ENCODE measurements at places on chromosomes 2 and 18.

GRCh38 chr2:9001778-9002177 lies 1.7 kb downstream of the MBOAT2 start:
- no peak for DNase-seq

- no peak for DNase-seq
Measured at GRCh38 chr2:201926067-201926466, 107.6 kb upstream of the FZD7 start.

DNA sequence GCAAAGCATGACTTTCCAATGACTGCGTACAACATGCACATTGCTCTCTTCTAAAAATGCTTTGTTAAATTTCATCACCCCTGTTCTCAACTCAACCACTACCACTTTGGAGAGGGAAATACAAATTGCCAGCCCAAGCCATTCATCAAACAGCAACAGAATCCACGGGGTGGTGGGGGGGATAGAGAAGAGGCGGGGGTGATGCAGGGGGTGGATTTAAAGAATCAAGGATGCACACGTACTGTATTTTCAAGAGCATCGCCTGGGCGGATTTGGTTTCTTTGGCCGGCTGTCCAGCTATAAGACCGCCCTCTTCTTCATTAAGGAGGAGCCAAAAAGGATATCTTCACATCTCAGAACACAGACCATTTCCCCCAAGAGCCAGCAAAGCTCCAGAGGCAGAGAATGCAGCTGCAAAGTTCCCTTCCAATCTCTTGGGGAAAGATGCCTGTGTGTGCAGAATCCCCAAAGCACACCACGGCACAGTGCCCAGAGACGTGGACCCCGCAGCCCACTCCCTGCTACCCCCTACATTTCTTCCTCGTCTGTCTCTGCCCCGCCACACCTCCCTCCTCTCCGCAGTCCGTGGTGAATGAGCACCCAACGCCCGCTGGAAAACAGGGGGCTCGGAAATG lies 977 bp downstream of the SLC8A1 start:
- no peak for DNase-seq

DNA sequence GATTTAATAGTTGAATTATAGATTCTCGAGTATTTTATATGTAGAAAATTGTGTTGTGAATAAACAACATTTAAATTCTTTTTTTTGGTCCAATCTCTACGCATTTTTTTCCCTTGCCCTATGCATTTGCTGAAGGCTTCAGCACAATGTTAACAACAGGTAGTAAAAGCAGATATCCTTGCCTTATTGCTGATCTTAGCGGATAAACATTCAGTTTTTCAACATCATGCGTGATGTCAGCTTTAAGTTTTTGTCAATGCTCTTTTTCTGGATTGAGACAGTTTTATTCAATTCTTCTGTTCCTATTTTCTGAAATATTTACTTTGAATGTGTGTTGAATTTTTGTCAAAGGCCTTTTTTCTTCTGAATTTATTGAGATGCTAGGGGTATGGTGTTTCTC lies 11.6 kb upstream of the OR6B3 start:
- DNase-seq = no peak

GRCh38 chr2:48851161-48851560 lies 95.6 kb upstream of the LHCGR start:
- DNase-seq = no peak

DNA sequence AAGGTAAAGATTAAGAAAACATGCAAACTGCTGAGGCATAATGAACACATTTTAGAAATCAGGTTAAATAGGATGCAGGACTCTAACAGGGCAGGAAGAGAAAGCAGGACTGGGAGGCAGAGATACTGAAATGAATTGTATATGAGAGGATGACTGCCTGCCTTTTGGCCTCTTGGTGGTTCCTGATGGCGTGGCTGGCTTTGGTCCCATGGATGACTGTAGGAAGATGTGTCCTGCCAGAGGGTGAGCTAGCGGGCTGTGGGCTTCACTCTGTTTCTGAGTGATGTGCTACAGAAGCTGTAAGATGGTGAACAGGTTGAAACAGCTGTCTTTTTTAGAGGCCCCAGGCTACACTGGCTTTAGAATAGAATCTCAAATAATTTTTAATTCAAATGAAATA lies 517.0 kb downstream of the SLC4A3 start:
- no peak for DNase-seq

GRCh38 chr2:23200068-23200786 lies 184.8 kb upstream of the KLHL29 start:
- no peak for DNase-seq

- no peak for DNase-seq
Measured at GRCh38 chr2:79824086-79824786, 311.4 kb downstream of the CTNNA2 start.

GRCh38 chr18:34222307-34223163 lies 2.2 kb downstream of the NOL4 start:
- no peak for DNase-seq

- DNase-seq = no peak
Measured at GRCh38 chr2:236743039-236743920, 173.7 kb downstream of the ACKR3 start.

GRCh38 chr18:79902640-79903039 lies 48.8 kb downstream of the SLC66A2 start:
- DNase-seq = no peak

- DNase-seq = no peak
Measured at GRCh38 chr18:45161850-45162249, 453.4 kb upstream of the SLC14A2 start.

GRCh38 chr2:100038011-100038410 lies 104.4 kb downstream of the AFF3 start:
- DNase-seq = no peak

- no peak for DNase-seq
Measured at GRCh38 chr2:204234879-204235278, 298.3 kb downstream of the ICOS start.

GRCh38 chr18:31102025-31102684 lies at the start of gene DSC2:
Gene DSC2, minus strand, starts transcription at chr18:31102421. Its CDS starts 450 bp downstream, at chr18:31101971.
- no peak for DNase-seq

DNA sequence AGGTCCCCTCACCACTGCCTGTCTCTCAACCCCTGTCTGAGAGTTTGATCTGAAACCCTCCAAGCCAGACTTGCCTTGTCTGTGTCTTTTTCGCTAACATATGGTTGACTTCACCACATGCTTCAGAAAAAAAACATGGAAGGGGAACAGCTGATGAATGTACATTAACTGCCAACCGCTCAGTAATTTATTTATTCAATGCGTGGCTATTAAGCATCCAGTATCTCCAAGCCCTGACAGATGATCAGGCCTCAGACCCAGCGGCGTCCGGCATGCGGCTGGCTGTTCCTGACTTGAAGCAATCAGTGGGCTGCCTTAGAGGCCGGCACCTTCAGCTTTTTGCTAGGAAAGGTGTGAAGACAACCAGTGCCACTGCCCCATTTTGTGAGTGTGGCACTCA lies 62.3 kb downstream of the NGEF start:
- no peak for DNase-seq

- no peak for DNase-seq
Measured at GRCh38 chr18:5842653-5843052, 52.7 kb downstream of the TMEM200C start.

- DNase-seq = peak; percentile 50
Measured at GRCh38 chr2:198127627-198128026, 323.2 kb downstream of the PLCL1 start.

DNA sequence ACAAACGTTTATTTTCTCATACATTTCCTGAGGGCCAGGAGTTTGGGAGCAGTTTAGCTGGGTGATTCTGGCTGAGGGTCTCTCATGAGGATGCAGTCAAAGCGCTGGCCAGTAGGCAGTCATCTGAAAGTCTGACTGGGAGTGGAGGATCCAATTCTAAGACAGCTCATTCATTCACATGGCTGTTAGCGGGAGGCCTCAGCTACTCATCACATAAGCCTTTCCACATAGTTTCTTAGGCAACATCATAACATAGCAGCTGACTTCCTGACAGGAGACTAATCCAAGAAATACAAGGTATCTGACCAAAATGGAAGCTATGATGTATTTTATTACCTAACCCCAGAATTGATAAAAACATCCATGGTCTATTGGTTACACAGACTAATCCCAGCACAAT lies 2.9 kb upstream of the MRPL44 start:
- no peak for DNase-seq

- no peak for DNase-seq
Measured at GRCh38 chr2:146997945-146998344, 846.9 kb upstream of the ACVR2A start.

Data from activated T-cell treated with anti-CD3 and anti-CD28 coated beads, Interleukin-2, amount 50 U/mL, for 48 hours (primary cell).